ENCODE measurements at places on chromosomes 11 and 22. TPM values are rescaled to one million over a fixed set of nuclear protein-coding genes. Genes with fewer than 3 reads are reported as not detected.

GRCh38 chr11:90204832-90205646 is 17.8 kb downstream of the CHORDC1 start:
- peaks cover 42% of the 10 kb centered on the region for H3K36me3 ChIP-seq
- 0 out of 2 replicates have a peak overlapping the region, but pooled peaks have one; percentile 3 for H3K27ac ChIP-seq
- H3K4me1 ChIP-seq: no peaks in the 10 kb centered on the region
- no peaks in the 10 kb centered on the region for H3K27me3 ChIP-seq
- peak; percentile 70 for DNase-seq

GRCh38 chr11:69978841-69979614 is 99.1 kb upstream of the ANO1 start:
- DNase-seq: no peak
- no peak overlapping the region for H3K4me3 ChIP-seq
- no peak overlapping the region for H3K27ac ChIP-seq
- H3K27me3 ChIP-seq: peaks cover 10% of the 10 kb centered on the region

GRCh38 chr22:44458044-44459020 is 39.7 kb downstream of the RTL6 start:
- no peaks in the 10 kb centered on the region for H3K27me3 ChIP-seq
- no peak overlapping the region for H3K4me3 ChIP-seq
- no peak for DNase-seq
- H3K27ac ChIP-seq: no peak overlapping the region

- no peak for DNase-seq
- no peaks in the 10 kb centered on the region for H3K27me3 ChIP-seq
- H3K27ac ChIP-seq: no peak overlapping the region
- no peak overlapping the region for H3K4me3 ChIP-seq
- H3K4me1 ChIP-seq: no peaks in the 10 kb centered on the region
Observed at GRCh38 chr11:129392995-129393394, 17.3 kb downstream of the BARX2 start.

DNA sequence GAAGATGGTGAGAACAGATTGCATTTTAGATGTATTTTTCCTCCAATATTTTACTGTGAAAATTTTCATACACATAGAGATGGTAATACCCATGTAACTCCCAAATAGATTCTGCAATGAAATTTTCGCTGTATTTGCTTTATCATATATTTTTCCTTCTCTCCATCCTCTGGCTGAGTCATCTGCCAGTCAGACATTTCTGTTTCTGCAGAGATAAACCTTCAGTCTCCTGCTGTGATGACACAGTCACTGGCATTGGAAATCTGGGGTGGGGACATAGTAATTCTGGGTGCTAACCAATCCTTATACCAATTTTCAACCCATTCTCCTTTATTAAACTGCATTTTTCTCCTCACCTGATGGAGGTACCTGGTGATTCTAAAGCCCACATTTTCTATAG is 33.7 kb downstream of the SVIP start:
- H3K27me3 ChIP-seq: no peaks in the 10 kb centered on the region
- H3K4me1 ChIP-seq: no peaks in the 10 kb centered on the region
- H3K4me3 ChIP-seq: no peak overlapping the region
- H3K36me3 ChIP-seq: no peaks in the 10 kb centered on the region

GRCh38 chr11:100876815-100877520 is 189.9 kb downstream of the ARHGAP42 start:
- H3K36me3 ChIP-seq: no peaks in the 10 kb centered on the region
- H3K4me1 ChIP-seq: peaks cover 15% of the 10 kb centered on the region
- H3K27me3 ChIP-seq: no peaks in the 10 kb centered on the region
- H3K27ac ChIP-seq: peak overlapping the region; percentile 56
- DNase-seq: peak; percentile 28
- H3K4me3 ChIP-seq: no peak overlapping the region

DNA sequence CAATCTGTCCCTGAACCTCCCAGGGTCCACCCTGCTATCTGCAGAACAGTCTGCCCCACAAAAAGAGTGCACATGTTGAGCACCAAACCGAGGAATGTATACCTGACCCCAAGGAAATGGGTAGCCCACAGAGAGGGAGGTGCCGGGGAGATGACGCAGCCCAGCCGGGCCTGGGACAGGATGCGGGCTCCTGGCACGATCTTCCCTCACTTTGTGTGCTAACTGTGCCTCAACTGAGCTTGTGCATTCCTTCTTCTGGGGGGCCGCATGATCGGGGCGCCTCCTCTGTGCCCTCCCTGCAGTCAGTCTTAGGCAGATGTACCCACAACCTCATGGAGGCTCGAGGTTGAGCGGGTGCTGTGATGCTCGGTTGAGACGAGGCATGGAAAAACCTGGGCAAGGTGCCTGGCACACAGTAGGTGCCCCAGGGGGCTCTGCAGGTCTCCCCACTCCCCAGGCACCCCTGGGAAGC is 2.4 kb downstream of the GAS2L1 start:
- no peak overlapping the region for H3K27ac ChIP-seq
- H3K36me3 ChIP-seq: no peaks in the 10 kb centered on the region
- H3K4me3 ChIP-seq: no peak overlapping the region
- DNase-seq: peak; percentile 42

- no peaks in the 10 kb centered on the region for H3K36me3 ChIP-seq
- peaks cover 13% of the 10 kb centered on the region for H3K4me1 ChIP-seq
- H3K27ac ChIP-seq: no peak overlapping the region
- no peak overlapping the region for H3K4me3 ChIP-seq
- H3K27me3 ChIP-seq: no peaks in the 10 kb centered on the region
Observed at GRCh38 chr11:41446107-41446506, 13.3 kb downstream of the LRRC4C start.

DNA sequence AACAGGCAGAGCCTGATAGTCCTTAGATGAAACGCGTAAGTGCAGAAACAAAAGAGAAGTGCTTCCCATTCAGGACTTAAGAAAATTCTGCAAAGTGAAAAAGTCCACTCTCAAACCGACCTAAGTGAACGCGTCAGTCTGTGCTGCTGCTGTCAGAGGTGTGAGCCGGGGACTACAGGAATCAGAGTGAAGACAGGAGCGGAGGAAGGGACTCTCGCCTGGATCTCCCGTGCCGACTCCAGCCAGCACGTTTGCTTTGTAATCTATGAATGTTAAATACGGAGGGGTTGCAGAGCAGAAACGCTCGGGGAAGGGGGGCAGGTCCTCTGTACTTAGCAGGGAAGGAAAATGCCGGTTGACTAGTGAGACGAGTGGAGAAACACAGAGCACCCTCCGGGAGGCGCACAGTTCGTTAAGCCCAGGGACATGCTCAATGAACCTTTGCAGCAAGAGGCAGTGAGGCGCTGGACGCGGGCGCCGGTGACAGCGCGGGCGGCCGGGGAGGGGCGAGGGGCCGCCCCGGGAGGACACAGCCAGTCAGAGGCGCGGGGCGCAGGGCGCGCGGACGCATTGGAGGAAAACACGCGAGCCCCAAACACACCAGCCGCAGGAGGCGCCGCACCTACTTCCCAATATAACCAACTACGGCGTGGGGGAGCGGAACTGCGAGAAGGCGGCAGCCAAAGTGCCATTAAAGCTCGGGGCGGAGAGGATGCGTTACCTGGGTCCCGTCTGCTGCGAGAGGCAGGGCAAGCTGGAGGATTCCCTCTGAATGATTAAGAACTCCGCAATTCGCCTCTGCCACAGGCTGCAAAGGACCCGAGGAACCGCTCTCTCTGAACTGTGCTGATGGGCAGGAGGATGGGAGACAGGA is at the start of gene CNTN5:
Gene CNTN5, plus strand, starts transcription at position 598 of the 874 bp plus-strand sequence.
- H3K36me3 ChIP-seq: no peaks in the 10 kb centered on the region
- DNase-seq: peak; percentile 73
- H3K27me3 ChIP-seq: peaks cover 29% of the 10 kb centered on the region
- peak within 1 kb of the TSS; percentile 68 for H3K4me3 ChIP-seq

GRCh38 chr11:118417801-118418200 is 16.4 kb downstream of the ATP5MG start:
- H3K27ac ChIP-seq: no peak overlapping the region
- peaks cover 12% of the 10 kb centered on the region for H3K4me1 ChIP-seq
- H3K27me3 ChIP-seq: no peaks in the 10 kb centered on the region
- no peak for DNase-seq

GRCh38 chr22:29772170-29772641 is 5.0 kb downstream of the UQCR10 start:
- no peak overlapping the region for H3K4me3 ChIP-seq
- peaks cover 8% of the 10 kb centered on the region for H3K4me1 ChIP-seq
- H3K36me3 ChIP-seq: no peaks in the 10 kb centered on the region
- no peaks in the 10 kb centered on the region for H3K27me3 ChIP-seq
- H3K27ac ChIP-seq: no peak overlapping the region

DNA sequence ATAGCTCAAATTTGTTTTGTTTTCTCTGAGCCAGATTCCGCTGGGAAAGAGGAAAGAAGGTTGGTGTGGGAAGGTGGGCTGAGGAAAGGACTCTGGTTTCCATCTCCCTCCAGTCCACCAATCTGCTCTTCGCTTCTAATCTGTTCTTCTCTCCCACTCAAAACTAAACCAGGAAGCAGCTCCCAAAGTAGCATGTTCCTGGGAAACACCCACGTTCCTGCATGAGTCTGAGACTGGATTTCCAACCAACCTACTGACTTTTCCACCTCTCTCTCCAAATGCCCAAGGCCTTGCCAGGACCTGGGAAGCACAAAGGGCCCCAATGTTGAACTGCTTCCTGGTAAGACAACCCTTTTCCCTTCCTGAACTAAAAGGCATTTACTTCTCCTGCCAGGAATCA is 110.2 kb downstream of the WT1 start:
- no peak for DNase-seq
- no peaks in the 10 kb centered on the region for H3K36me3 ChIP-seq
- no peaks in the 10 kb centered on the region for H3K4me1 ChIP-seq
- no peak overlapping the region for H3K4me3 ChIP-seq
- no peaks in the 10 kb centered on the region for H3K27me3 ChIP-seq

DNA sequence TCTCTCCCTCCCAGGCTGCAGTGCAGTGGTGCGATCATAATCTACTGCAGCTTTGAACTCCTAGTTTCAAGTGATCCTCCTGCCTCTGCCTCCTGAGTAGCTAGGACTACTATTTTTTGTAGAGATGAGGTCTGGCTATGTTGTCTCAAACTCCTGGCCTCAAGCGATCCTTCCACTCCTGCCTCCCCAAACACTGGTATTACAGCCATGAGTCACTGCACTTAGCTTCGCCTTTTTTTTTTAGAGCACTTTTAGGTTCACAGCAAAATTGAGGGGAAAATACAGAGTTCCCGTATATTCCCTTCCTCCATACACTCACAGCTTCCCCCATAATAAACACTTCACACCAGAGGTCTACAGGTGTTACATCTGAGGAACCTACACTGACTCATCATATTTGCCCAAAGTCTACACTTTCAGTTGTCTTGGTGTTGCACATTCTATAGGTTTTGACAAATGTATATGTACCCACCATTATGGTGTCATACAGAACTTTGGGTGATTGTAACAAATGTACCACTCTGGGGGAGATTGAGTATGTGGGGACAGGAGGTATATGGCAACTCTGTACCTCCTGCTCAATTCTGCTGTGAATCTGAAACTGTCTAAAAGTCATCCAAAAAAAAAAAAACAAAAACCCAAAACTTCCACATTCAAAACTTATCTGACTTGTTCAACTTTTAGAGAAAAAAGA is 11.3 kb upstream of the SLC37A4 start:
- peaks cover 32% of the 10 kb centered on the region for H3K4me1 ChIP-seq
- no peak for DNase-seq
- H3K4me3 ChIP-seq: no peak overlapping the region
- no peaks in the 10 kb centered on the region for H3K36me3 ChIP-seq
- H3K27ac ChIP-seq: peak overlapping the region; percentile 66
- H3K27me3 ChIP-seq: no peaks in the 10 kb centered on the region

DNA sequence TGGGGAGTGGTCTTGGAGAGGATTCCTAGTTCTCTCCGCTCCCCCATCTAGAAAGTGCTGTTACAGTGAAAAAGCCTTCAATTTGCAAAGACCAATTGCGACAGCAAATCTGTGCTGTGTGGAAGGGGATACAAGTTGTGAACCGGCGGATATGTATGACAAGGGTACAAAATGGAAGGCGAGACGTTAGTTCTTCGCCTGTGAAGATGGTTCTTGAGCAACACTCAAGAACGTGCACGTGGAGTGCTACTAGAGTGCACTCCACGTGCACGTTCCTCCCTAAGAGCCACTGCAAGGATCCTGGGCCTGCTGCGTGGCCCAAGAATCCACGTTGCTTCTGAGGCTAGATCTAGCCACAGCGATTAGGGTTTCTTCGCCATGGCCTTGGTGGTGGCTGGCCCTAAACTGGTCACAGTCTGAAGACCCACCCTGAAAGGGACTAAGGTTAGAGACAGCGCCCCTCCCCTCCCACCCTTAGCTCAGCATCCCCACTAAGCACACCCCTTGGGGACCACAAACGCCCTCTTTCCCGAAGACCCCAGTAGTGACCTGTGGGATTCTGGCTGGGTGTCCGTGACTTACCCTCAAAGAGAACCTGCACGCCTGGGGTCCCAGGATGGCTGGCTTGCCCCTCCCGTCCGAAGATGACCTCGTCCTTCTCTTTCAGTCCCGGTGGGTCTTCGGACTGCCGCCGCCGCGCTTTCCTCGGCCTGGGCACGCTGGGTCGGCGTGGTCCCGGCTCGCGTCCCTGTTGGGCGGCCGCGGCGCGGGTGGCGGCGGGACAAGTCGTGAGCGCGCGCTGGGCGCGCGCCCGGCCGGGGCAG is 519 bp upstream of the PDE3B start:
- H3K27ac ChIP-seq: no peak overlapping the region
- peaks cover 32% of the 10 kb centered on the region for H3K27me3 ChIP-seq
- no peaks in the 10 kb centered on the region for H3K36me3 ChIP-seq
- H3K4me3 ChIP-seq: peak overlapping the region; percentile 88

GRCh38 chr11:61949169-61950034 is 749 bp upstream of the BEST1 start:
- no peaks in the 10 kb centered on the region for H3K36me3 ChIP-seq
- peaks cover 6% of the 10 kb centered on the region for H3K27me3 ChIP-seq
- 0 out of 2 replicates have a peak overlapping the region, but pooled peaks have one; percentile 30 for H3K27ac ChIP-seq
- DNase-seq: peak; percentile 88

DNA sequence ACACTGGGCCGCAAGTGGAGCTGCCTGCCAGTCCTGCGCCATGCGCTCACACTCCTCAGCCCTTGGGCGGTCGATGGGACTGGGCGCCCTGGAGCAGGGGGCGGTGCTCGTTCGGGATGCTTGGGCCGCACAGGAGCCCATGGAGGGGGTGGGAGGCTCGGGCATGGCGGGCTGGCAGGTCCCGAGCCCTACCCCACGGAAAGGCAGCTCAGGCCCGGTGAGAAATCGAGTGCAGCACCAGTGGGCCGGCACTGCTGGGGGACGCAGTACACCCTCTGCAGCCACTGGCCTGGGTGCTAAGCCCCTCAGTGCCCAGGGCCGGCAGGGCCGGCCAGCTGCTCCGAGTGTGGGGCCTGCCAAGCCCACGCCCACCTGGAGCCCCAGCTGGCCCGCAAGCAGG is 328.7 kb upstream of the LRRC4C start:
- H3K4me1 ChIP-seq: peaks cover 11% of the 10 kb centered on the region
- H3K4me3 ChIP-seq: no peak overlapping the region
- H3K36me3 ChIP-seq: no peaks in the 10 kb centered on the region
- H3K27ac ChIP-seq: no peak overlapping the region
- no peaks in the 10 kb centered on the region for H3K27me3 ChIP-seq

GRCh38 chr22:38298312-38299005 is 18.8 kb downstream of the CSNK1E start:
- DNase-seq: peak; percentile 53
- no peaks in the 10 kb centered on the region for H3K4me1 ChIP-seq
- no peak overlapping the region for H3K27ac ChIP-seq
- peaks cover 58% of the 10 kb centered on the region for H3K36me3 ChIP-seq

ENTHD1 gene
- not detected for total RNA-seq

CYB5R3 gene
- 76.2 TPM for total RNA-seq

FOLR2 gene
- total RNA-seq: not detected

VWA5A gene
- total RNA-seq: 15.2 TPM

ARHGEF17 gene
- 11.0 TPM for total RNA-seq

TMEM45B gene
- 0.38 TPM for total RNA-seq
